ENCODE measurements at places on chromosomes 16 and 17.

DNA sequence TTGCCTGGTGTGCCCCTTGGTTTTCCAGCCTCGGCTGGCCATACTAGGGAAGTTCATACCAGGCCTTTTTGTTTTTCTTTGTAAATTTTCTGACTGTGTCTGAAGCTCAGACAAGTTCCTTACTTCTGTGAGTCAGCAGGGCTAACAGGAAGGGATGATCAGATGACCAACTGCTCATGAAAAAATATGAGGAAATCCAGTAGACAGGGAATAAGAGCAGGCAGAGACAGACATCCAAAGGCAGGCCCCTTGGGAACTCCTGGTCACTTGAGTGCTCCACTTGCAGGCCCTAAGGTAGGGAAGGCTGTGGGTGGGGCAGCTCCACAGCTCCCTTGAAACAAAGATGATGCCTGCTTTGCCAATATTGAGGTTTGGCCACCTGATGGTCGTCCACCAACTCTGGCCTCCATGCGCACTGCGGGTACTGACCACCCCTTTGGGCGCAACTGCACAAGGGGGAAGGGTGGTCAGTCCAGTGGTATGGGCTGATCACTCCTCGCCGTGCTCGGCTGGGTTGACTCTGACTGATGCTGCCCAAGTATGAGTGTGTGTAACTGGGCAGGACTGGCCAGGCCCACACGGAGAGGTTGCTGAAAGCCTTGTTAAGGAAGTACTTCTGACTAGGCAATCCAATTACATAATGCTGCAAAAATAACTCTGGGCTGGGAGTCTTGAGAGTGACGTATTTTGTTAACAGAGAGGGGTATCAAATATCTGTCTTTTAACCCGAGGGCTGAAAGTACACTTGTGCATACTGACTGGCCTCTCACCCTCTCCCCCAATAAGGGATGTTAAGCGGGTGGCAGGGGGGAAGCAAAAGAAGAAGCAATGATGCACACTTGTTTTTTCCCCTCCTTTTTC, 20.8 kb upstream of the ZFHX3 start:
- no peak for DNase-seq

DNA sequence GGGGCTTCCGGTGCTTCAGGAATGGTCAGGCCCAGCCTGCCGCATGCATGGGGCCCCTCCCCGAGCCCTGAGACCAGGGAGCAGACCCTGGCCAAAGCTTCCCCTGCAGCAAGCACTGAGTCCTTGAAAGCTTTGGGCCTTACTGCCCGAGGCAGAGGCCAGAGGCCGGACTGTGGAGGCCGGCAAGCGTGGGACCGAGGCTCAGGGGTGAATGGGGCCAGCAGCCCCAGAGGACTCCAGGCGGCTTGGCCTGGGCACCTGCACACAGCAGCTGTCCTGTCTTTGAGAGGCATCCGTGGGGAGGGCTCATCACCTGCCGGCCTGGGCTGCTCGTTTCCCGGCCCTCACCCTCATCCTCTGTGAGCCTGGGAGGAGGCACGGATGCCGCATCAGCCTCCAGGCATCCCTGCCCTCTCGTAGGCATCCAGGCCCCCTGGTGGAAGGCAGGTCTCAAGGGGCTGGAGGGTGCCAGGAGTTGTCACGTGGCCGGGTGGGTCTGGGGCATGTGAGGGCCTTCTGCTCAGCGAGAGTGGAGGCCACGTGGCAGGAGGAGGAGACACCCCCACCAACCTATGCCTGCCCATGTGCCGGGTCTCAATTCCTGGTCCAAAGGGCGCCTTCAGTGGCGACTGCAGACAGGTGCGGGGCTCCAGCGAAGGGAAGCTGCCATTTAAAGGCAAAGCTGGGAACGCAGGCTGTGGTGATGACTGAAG, 31.4 kb downstream of the CACNA1H start:
- no peak for DNase-seq

GRCh38 chr16:59305850-59306249, 571.7 kb upstream of the GOT2 start:
- no peak for DNase-seq

GRCh38 chr17:79090443-79091225, 16.0 kb downstream of the ENGASE start:
- no peak for DNase-seq

DNA sequence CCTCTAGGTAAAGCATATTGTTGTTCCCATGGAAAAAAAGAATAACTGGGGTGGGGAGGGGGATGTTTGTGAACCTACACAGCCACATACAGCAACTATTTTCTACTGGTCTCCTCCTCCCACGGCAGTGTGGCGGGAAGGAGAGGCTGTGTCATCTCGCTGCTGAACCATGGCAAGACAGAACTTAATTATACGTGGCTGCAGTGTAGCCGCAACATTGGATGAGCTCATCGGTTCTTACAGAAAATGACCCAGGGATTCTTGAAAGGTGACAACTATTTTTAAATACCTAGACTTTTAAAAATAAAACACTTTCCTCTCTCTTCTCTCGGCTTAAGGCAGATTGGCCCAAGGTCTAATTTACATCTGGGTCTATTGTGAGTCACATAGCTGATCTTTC, 19.8 kb upstream of the TEKT3 start:
- DNase-seq, result no peak

DNA sequence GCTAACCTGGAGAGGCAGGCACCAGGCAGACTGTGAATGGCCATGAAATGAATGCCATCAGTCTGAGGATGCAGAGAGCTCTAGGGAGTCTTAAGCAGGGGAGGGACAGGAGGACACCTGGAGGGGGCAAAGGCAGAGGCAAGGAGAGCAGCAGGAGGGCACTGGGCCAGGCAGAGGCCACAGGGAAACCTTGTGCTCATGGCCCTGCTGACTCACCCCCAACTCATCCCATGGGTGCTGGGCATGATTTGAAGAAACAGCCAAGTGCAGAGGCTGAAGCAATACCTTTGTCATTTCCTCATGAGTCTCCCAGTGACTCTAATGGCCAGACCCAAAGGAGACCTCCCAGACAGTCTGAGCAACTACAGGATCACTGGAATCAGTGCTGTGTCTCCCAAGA, 141.4 kb downstream of the TMEM132E start:
- no peak for DNase-seq

DNA sequence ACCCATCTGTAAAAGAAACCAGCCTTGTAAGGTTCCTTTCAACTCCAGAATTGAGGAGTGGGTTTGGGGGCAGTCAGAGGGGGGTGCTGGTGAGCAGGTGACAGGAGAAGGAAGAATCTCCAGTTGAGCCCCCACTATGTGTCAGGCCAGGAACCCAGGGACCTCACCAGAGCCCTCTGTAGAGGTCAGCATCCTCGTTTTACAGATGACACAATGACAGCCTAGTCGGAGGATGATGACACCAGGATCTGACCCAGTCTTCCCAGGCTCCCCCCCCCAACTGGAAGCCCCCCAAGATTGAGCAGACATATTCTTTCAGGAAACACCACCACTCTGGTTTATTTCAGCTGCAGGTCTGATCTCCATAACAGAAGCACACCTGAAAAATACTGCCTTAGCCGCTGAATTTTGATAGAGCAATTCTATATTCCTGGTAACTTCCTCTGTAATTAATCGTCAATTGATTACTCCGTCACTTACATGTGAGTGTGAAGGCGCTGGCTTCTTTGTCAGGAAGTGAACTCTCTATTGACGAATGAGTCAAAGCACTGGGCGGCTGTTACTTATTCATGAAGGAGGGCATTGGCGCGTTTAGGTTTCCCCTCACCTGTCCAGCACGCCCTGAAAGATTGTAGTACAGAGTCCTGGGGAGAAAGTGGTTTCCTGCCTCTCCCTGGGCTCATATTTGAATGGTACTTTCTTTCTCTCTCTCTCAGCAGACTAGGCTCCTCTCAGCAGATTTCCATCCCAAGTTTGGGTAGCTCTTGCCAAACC, 21.2 kb downstream of the SOCS3 start:
- no peak for DNase-seq

DNA sequence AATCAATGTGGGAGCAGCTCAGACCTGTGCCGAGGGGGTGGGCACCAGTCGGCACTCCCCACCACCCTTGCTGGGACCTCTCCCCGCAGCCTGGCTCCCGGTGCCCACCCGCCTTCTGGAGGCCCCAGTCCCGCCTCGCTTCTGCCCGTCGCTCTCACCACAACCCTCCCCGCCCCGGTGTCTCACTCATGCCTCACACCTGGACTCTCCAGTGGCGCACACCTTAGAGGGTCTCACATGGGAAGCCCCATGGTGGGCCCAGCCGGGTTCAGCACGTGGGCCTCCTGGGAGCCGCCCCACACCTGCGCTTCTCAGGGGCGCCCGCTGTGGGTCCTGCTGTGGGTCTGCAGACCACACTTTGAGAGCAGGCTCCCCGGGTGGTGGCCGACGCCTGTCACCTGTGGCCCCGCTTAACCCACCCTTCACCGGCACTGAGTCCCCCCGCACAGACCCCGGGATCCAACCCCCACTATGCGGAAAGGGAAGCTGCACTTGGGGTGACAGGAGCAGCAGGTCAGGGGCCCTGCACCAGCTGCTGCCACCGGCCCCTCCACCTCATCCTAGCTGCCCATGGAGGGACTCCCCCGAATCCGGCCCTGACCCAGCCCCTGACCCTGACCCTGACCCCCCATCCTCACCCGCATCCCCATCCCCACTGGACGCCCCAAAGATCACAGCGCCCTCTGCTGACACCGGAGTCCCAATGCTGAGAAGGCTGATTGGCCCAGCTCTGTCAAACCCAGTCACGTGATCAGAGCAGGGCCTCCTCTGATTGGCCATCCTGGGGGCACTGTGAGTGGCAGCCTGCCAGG, 27.4 kb upstream of the SLC38A10 start:
- DNase-seq, result no peak

GRCh38 chr16:46721885-46722284, 26.3 kb downstream of the MYLK3 start:
- no peak for DNase-seq

DNA sequence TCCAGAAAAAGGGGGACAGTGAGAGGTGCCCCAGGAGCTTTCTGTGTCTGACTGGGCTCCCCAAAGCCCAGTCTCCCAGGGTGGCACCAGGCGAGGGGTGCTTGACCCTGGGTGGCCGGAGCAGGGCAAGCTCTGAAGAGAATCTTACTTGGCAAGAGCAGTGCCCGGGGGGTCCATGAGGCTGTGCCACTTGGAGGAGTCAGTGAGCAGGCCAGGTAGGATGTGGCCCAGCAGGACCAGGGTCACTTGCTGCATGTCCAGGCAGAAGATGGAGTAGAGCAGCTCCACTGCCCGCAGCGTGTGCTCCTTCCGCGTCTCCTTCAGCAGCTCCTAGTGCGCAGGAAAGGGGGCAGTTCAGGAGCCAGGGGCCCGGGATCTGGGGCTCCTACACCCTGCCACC, 7.3 kb downstream of the CSF3 start:
- no peak for DNase-seq

DNA sequence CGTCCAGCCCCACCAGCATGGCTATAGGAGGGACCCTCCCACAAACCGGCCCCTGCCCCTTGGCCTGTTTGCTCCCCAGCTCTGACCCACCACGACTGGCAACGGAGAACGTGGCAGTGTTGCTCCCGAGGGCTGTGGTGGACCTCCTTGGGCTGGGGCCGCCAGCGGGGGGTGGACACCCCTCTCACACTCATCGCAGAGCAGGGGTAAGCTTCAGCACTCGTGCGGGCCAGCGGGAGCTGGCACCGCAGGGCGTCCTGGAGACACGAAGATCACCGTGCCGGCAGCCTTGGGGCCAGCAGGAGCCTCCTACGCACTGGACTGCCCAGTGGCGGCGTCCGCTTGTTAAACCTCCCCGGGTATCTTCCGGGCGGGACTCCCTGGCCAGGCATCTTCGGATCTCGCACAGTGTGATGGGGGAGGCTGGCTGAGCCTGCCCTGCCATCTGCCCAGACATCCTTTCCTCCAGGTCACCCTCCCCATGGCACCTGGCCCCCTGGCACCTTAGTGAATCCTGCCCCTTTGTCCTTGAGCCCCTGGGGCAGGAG, 53.5 kb downstream of the ABR start:
- DNase-seq, result no peak

DNA sequence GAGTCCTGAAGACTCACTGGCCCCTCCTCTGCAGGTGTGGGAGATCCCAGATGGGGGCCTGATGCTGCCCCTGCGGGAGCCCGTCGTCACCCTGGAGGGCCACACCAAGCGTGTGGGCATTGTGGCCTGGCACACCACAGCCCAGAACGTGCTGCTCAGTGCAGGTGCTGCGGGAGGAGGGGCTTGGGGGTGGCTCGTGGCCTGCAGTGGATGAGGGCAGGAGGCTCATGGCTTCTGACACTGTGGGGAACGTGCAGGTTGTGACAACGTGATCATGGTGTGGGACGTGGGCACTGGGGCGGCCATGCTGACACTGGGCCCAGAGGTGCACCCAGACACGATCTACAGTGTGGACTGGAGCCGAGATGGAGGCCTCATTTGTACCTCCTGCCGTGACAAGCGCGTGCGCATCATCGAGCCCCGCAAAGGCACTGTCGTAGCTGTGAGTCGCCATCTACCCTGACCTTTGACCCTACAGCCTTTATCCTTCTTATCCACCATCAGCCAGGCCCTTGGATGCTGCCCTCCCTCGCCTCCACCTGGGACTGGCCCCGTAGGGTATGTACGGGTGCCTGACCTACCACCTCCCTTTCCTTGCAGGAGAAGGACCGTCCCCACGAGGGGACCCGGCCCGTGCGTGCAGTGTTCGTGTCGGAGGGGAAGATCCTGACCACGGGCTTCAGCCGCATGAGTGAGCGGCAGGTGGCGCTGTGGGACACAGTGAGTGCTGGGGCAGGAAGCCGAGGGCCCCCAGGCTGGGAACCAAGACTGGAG, 3.6 kb downstream of the CORO1A start:
- no peak for DNase-seq

DNA sequence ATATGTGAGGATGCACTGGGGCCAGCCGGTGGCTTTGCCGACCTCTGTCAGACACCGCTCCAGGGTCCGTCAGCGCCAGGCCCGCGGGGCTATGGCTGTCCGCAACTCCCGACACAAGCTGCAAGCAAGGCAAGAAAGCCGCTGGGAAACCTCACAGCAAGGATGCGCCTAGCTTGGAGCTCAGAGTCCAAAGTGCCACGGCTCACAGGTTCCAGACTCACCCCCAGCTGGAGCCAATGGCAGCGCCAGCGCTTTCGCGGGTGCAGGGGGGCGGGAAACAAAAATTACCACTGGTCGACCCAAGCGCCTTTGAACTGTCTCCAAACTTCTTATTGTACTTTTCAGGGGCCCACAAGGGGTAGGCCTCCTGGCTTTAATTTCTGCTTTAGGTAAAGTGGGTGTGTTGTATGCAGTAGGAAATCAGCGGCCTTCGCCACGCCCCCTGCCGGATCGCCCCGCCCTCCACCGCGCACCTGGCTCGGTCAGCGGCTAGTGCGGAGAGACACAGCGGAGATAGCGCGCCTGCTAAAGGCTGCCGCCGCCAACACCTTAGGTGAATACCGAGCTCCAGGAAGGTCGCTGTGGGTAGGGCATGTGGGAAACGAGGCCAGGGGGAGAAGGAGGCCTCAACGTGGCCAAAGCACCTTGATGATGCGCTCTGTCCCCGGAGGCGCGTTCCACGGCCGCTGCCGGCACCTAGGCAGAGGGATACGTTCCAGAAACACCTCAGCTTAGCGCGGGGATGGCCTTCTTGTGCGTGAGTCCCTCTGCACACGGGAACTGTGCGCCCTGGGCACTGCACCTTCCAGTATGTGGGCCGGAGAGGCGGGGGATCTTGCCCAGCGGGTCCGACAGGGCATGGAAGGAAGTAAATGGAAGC, 61.0 kb upstream of the RBL2 start:
- peak; percentile 20 for DNase-seq

Measured in left renal cortex interstitium (tissue), 4 donors.